Esophagus muscularis mucosa (tissue), 4 donors: ENCODE measurements at places on chromosomes 2 and 18. TPM values are rescaled to one million over a fixed set of nuclear protein-coding genes. Genes with fewer than 3 reads are reported as not detected.

DNA sequence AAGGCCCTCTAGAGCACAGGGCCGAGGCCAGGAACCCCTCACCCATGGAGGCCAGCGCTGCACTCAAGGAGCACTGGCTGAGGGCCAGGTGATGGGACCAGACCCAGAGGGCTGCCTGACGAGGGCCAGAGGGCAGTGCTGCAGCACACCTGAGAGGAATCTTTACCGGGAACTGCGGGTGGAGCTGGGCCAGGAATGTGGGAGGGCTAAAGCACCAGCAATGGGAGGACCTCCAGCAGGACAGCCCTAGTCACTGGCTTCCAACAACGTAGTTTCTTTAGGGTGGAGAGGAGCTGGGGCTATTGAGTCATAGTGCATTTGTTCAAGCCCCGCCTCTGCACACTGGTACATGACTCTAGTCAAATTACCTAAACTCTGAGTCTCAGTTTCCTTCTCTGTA is 143.4 kb downstream of the TMEM17 start:
- no peak for DNase-seq

- no peak for DNase-seq
Measured at GRCh38 chr2:179272406-179273192, 8.0 kb upstream of the SESTD1 start.

- no peak for DNase-seq
Measured at GRCh38 chr2:65436824-65437221, 4.4 kb upstream of the SPRED2 start.

GRCh38 chr18:50161597-50162205 is 33.2 kb downstream of the MYO5B start:
- no peak for DNase-seq

DNA sequence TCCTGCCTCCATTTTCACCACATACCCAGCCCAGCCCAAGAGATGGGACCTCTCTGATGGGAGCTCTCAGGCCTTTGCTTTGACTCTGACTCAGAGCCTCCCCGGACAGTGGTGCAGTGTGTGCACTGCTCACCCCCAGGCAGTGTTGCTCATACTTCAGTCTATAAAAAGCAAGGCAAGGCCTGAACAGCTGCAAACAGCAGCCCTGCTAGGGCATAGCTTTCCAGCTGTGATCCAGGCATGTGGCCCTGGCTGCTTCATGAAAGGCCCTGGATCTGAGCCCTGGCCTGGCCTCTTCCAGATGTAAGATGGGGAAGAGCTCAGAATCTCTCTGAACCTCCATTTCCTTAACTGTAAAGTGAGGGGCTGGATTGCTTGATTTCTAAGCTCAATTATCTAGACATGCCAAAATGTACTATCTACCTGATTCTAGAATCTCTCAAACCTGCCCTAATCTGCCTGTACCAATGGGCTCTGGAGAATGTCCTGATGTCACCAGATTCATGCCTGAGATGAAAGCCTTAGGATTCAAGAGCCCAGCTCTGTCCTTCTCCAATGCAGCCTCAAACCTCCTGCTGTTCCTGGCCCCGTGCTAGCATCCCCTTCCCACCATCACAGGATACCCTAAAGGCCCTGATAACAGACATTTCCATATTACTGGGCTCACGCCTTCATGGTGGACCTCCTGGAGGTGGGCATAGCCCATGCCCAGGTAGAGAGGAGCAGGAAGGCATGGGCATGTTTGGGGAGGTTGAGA is 206.9 kb downstream of the ARL4C start:
- no peak for DNase-seq

DNA sequence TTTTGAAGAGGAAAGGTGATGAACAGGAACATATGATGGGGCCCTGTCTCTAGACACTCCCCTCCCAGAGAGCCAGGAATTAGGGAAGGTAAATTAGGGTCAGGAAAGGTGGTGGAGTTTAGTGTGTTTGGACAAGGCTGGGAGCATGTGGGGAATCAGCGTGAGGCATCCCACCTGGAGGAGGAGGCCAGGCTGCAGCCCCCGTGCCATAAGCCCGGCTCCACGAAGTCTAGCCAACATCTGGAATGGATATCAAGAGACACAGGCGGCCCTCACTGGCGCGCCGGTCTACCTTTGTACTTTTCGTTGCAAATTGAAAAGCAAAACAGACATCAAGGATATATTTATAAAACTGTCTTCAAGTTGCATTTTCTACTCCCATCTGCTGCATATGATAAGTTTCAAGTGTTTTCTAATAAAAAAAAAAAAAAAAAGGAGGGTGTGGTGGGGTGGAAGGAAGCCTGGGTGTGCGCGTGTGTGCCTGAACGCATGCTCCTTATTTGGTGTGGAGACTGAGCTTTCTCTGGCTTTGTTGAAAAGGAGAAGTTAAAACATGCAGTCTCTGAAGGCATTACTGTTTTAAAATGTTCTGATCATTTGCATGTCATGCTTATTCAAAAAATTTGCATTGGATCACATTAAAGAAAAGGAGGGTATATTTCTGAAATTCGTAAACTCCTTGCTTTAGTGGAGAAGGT is 546.7 kb upstream of the ID2 start:
- no peak for DNase-seq

DNA sequence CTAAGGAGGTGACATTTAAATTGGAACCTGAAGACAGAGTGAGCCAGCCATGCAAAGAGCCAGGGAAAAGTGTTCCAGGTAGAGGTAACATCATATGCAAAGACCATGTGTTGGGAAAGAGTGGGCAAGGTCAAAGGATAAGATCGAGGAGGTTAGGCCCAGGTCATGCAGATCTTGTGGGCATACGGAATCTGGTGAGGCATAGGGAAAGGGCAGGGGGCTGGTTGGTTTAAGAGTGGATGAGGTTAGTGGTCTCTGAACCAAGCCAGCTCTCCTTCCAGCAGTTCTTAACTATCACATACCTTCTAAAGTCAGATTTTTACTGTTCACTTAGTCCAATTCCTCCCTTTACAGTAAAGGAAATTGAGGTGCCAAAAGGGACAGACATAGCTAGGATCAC is 3.0 kb downstream of the ANKRD53 start:
- no peak for DNase-seq

DNA sequence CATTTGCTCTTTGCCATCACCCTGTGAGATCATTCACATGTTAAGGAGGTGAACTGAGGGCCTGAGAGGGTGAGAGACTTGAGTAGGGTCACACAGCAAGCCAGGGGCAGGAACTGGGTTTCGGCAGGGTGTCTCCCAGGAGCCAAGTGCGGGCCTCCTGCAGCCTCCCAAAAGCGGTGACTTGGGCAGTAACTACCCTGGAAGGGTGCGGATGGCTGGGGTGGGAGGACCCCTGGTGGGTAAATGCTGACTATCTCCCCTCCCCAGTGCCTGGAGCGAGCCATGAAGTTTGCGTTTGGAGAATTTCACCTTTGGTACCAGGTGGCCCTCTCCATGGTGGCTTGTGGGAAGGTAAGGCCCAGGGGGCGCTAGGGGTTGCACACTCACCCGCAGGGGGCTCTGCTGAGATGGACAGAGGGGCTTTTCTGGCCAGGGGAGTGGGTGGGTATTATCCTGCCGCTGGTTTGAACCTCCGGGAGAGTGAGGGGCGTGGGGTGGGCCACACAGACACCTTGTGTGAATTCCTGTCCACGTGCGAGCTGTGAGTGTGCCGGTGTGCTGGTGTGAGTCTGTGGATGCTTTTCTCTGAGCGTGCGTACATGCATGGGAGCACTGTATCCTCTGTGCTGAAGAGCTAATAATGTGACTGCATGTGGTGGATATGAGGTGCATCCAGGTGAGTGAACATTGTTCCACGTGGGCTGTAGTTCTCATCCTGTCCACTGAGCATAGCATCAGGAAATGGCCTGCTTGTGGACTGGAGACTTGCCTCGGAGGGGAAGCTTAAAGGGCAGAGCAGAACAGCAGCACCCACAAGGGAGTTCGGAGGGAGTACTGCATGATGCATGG is 91.0 kb upstream of the MCFD2 start:
- DNase-seq: no peak

DNA sequence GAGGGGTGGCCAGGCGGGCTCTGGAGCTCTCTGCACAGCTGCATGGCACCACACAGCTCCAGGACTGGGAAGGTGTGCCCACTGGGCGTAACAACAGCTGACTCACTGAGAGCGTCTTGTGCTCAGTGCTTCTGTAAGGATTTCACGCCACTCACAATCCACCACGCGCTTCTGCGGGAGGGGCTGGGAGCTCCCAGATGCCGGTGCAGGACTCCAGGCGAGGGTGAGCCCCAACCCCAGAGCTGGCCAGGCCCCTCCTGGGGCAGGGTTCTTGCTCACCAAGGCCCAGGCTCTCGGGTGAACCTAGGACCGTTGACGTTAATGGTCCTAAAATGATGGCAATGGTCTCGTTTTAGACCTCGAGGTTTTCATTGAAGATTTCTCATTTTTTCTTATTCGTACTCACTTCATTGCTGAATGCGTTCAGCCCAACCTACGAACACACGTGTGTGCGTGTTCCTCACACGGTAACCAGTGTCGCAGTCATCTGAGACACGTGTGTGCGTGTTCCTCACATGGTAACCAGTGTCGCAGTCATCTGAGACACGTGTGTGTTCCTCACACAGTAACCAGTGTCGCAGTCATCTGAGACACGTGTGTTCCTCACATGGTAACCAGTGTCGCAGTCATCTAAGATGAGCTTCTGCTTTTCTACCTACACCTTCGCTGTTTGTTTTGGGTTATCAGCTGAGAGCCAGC is 38.4 kb upstream of the ZNF236 start:
- DNase-seq: no peak

Gene NAT8
- not detected for total RNA-seq

Gene EVA1A
- 0.69 TPM for total RNA-seq

Gene CD8B2
- total RNA-seq: 0.13 TPM
